ENCODE measurements at places on chromosomes 3 and 15. TPM values are rescaled to one million over a fixed set of nuclear protein-coding genes. Genes with fewer than 3 reads are reported as not detected.

APOD gene
- 8.3 TPM for polyA plus RNA-seq

- DNase-seq, result peak; percentile 80
Observed at GRCh38 chr15:89002281-89002761, 85.9 kb upstream of the ABHD2 start.

DNA sequence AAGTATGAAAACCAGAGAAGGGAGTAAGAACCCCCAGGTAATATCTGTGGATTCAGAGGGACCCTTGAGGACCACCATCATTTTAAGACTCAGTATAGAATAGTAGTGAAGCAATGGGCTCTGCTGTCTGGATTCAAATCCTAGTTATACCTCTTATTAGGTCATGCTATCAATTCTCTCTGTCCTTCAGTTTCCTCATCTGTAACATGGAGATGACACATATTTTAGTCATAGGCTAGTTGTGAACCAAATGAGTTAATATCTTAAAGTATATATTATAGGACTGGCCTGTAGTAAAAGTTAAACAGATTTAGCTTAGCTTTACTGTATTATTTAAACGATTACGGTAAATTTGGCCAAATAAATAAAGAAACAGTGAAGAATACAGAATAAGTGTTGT lies 177.3 kb upstream of the GOLIM4 start:
- DNase-seq, result no peak

DNA sequence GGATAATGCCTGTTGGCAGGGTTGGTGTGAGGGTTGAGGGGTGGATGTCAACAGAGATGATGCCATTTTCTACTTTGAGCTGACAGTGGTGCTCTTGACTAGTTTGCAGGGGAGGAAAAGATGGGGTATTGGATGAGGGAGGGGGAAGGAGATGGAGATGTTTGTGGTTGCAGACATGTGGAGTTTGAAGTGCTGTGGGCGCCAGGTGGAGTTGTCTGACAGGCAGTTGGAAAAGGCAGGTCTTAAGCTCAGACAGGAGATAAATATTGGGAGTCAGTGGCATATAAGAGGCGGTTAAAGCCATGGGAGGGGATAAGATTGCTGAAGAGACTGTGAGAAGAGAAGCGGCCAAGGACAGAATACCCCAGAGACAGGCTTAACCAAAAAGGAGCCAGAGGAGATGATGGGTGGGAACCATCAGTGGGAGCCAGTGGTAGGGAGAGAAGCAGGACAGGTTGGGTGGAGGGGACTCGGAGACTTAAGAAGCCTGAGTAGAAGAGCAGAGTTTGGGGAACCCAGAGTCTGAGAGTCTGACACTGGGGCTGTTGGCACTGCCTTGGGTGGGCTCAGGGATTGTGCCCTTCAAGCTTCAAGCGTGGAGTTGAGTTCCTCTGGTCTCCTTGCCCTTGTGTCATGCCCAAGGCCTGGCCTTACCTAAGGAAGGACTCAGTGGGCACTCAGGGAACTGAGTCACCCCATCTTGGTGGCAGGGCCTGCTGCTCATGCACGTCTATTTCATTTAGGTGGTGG lies 13.9 kb downstream of the COPG1 start:
- no peak for DNase-seq

- no peak for DNase-seq
Observed at GRCh38 chr15:81475471-81475870, 101.5 kb upstream of the TMC3 start.

DNA sequence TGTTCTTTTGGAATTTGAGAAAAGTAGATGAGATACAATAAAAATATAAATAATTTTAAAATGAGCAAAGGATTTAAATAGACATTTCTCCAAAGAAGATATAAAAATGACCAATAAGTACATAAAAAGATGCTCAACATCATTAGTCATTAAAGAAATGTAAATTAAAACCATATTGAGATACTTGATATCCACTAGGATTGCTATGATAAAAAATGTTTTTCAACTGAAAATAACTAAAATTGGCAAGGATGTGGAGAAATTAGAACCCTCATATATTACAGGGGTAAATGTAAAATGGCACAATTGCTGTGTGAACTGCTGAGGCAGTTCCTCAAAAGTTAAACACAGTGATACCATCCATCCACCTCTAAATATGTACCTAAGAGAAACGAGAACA lies 38.8 kb downstream of the LRRFIP2 start:
- DNase-seq, result no peak
